Renal cortex interstitium (tissue), 15 donors: ENCODE measurements at places on chromosomes 5 and 9.

DNA sequence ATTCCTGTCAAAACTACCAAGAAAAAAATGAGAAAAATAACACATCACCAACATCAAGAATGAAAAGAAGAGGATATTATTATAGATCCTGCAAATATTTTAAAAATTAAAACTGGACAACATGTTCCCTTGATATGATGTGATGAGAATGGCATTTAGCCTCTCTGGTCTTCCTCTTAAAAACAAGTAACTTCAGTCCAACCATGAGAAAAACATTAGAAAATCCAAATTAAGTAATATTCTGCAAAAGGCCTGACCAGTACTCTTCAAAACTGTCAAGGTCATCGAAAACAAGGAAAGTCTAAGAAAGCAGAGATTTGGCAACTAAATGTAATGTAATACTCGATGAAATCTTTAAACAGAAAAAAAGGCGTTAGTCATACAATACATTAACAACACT lies 167.1 kb upstream of the SNX2 start:
- no peak for DNase-seq

- DNase-seq = no peak
Measured at GRCh38 chr5:53942724-53943123, 367.6 kb downstream of the ARL15 start.

GRCh38 chr9:120873512-120873911 lies 3.5 kb downstream of the PHF19 start:
- no peak for DNase-seq

- peak; percentile 23 for DNase-seq
Measured at GRCh38 chr5:65102371-65102975, 333.7 kb downstream of the CWC27 start.

DNA sequence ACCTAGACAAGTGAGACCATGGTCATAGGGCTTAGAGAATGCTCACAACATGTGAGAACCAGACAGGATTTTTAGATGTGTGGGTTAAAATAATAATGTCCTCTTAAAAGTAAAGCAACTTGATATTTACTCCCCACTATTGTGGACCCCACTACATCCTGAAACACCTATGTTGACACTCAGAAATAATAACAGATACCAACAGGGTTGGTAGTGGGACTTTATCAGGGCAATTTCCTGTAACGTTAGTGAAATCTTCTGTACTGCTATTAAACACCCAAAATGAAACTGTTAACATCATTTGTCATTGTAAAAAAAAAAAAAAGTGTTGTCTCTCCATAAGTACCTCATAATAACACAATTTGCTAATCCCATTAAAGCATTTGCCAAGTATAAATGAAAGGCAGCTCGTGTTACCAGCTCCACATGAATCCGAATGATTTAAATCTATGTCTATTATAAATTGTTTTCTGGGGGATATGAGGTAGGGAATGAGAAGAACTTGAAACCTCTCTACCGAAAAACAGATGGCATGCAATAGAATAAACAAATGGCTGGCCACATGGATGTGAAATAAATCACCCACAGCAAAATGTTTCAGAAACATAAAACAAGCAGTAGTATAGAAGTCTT lies 285.9 kb downstream of the ARHGEF28 start:
- DNase-seq = no peak

GRCh38 chr5:107294211-107294550 lies 376.6 kb downstream of the EFNA5 start:
- no peak for DNase-seq
